ENCODE measurements at places on chromosomes 2 and 18. TPM values are rescaled to one million over a fixed set of nuclear protein-coding genes. Genes with fewer than 3 reads are reported as not detected.

The CTNNA2 gene
- total RNA-seq: not detected

The ERFE gene
- total RNA-seq: 2.8 TPM

The SUMO1 gene
- total RNA-seq: 89.8 TPM

The ACTR3 gene
- 223 TPM for total RNA-seq
